ENCODE measurements at places on chromosomes 6 and 20.

DNA sequence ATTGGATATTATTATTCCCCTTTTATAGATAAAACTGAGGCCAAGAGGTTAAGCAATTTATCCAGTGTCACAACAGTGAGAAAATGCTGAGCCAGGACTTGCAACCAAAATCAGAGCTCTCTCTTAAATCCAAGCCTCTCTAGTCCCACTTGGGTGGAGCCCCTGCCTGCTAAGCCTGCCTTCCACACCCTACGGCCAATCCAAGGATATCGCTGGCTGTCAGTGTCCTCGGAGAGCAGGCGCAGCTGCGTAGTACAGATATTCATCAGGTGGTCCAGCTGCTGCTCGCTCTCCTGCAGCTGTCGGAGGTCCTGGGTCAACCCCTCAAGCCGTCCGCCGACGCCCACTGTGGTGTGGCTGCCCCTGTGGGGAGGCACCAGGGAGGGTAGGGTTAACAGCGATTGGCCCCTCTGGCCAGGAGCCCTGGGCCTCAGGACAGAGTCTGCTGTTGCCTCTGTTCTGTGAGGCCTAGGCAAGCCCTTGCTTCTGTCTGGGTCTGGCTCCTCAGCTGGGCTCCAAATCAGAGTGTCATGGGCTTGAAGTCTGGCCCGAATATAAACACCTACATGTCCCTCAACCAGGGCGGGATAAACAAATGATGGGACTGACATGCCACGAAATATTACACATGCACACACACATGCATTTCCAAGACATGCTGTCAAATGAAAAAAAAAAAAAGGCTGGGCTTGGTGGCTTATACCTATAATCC, 3.9 kb upstream of the NECAB3 start:
- DNase-seq: no peak

GRCh38 chr20:37526839-37527637, 638 bp downstream of the BLCAP start:
- DNase-seq: peak; percentile 58

DNA sequence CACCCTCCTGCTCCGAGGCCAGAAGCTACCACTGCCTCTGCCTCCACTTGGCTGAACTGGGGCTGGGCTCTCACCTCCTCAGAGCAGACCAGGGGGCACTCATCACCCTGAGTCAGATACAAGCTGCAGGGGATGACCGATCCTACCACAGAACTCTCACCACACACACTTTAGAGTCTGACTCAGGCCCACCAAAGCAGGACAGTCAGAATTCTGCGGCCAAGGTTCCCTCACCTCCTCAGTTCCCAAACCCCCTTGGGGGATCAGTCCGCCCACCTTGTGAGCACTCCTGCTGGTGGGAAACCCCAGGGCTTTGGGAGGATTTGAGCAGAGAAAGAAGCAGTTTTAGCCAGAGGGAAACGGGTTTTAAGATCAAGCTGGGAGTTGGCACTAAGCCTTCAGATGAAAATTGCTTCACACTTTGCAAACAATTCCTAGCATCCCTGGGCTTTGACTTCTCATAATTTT, 587.8 kb upstream of the JAG1 start:
- DNase-seq: no peak

DNA sequence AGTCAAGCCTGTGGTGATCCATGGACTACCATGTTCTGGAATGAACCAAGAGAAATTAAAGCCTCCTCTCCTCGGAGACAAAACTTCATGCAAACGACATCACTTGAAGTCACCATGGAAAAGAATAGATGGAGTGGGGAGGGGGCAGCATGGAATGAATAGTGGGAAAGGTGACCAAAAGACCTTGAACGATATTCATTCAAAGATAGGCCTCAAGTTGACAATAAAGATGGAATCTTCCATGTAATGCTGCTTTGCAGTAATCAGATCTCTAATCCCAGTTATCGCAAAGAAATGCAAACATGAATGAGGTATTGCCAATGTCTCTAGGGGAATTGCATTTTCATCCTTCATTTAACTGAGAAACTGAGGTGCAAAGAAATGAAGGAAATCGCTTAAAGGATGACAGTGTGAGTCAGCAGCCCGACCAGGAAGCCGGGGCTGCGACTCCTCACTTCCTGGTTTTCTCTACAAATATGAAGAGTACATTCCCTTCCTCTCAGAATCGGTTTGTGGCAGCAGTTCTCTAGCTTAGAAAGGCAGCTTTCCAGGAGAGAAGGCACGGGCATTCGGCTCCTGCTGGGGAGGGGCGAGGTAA, 65.6 kb upstream of the RREB1 start:
- no peak for DNase-seq

DNA sequence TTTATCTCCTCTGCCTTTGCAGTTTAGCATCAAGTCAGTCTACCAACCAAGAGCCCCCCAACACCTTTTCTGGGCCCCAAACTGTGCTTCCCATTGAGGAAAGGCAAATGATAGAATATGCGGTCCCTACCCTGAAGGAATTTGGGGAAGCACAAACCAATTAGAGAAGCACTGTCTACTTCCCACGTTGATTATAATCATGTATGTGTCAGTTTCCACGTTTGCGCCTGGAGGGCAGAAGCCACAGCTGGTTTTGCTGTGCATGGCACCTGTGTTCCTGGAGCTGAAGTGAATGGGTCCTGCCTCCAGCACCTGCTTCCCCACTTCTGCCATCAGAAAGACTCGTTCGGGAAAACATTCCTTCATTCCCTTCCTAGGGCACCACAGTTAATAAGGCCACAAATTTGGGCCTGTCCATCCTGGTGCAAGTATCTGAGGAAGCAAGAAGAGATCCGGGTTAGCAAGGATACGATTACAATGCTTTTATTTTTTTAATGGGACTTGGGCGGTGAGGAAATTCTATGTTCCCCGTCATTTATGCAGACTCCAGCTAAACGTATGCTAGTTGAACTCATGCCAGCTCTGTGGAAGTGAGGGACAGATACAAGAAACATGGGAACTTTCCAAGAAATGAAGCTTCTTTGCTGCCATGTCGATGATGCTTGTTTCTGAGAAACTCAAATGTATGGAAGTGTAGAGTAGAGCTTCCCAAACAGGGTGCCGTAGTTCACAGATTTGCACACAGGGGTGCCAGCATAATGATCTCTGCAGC, 333.5 kb downstream of the NRN1 start:
- no peak for DNase-seq

GRCh38 chr6:150331344-150331743, 37.5 kb upstream of the IYD start:
- DNase-seq: no peak
